Ammon's horn (tissue), 1 donor: ENCODE measurements at places on chromosomes 13 and 19.

DNA sequence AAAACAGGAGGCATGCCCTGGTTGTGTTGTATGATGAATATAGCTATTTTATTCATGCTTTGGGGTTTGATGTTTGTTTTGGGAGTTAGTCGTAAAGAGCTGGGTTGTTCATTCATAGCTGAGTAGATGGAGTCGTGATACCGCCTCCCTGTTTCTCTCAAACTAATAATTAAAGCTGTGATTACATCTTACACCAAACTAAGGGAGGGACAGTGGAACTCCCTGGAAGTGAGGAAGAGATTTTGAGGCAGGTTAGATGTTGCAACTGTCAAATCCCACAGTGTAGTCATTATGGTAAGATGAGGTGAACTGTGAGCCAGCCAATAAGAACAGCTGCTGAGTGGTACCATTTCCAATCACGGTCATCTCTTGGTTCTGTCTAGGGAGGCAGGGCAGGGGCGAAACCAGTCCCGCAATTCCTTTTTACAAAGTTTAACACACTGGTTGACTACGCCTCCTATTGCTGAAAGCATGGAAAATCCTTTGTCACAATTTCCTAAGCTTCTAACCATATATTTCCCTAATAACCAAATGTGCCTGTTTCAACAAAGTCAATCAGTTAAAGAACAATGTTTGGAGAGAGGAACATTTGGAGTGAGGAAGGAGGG, 207.6 kb upstream of the SERP2 start:
- no peak for DNase-seq

GRCh38 chr13:109784590-109785140, 1.7 kb downstream of the IRS2 start:
- peak; percentile 85 for DNase-seq

DNA sequence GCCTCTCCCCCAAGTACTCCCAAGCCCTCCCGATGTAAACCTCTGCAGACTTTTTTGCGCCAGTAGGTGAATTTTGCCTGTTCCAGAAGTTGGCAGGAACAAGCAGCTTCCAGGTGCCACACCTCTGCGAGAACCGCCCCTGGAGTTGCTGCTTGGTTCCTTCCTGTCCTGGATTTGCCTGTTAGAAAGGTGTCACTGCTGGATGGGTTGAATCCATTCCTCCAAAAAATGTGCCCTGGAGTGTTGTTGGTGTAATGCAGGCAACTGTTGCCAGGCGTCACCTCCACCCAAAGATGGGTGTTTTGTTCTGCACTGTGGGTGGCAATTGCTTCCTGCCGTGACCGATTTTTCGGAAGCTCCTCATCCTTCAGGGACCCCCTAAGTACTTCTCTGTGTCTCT, 5.7 kb downstream of the PGPEP1 start:
- no peak for DNase-seq

GRCh38 chr13:114229506-114229905, 5.2 kb upstream of the CDC16 start:
- DNase-seq = no peak

GRCh38 chr19:5356428-5356827, 15.8 kb upstream of the PTPRS start:
- DNase-seq = no peak

DNA sequence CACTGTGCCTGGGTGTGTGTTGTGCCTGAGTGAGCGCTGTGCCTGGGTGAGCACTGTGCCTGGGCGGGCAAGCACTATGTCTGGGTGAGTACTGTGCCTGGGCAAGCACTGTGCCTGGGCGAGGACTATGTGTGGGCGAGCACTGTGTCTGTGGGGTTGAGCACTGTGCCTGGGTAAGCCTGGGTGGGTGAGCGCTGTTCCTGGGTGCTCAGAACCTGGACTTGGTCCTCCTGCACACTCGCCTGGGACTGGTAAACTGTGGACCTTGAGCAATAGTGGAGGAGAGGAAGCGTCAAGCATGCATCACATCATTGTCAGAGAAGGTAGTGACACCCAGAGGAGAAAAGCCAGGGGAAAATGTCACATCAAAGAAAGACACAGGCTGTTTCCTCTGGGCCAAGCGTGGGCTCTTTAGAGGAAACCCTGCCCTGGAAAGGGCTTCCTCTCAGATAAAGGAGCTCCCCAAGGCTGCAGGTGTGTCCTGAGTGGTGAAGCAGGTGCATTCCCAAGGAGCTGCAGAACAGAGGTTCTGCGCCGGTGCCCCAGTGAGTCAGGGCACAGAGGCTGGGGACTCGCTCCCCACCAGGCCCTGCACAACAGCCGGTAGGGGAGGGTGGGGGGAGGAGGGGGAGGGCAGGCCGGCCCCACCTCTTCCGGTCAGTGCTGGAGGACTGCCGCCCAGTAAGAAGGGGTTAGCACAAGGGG, 141.2 kb downstream of the TEX29 start:
- DNase-seq = no peak

GRCh38 chr13:75481176-75482069, 546 bp downstream of the TBC1D4 start:
- DNase-seq = peak; percentile 12

DNA sequence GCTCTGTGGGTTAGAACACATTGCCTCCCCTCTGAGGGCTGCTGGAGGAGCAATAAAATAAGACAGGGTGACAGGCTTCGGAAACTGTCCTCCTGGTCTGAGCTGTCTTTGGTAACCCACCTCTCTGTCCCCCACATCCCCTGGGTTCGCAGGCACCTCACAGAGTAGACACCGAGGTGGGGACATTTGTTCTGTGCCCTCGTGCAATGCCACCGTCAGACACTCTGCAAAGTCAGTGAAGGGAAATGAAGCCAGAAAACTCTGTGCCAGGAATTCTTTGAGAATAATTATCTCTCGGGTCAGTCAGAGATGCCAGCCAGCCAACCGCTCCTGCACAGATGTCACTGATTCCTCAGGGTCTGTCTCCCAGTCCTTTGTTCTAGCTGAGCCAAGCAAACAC, 493.6 kb downstream of the FOXO1 start:
- no peak for DNase-seq

GRCh38 chr13:91904597-91904996, 506.2 kb downstream of the GPC5 start:
- DNase-seq = no peak

DNA sequence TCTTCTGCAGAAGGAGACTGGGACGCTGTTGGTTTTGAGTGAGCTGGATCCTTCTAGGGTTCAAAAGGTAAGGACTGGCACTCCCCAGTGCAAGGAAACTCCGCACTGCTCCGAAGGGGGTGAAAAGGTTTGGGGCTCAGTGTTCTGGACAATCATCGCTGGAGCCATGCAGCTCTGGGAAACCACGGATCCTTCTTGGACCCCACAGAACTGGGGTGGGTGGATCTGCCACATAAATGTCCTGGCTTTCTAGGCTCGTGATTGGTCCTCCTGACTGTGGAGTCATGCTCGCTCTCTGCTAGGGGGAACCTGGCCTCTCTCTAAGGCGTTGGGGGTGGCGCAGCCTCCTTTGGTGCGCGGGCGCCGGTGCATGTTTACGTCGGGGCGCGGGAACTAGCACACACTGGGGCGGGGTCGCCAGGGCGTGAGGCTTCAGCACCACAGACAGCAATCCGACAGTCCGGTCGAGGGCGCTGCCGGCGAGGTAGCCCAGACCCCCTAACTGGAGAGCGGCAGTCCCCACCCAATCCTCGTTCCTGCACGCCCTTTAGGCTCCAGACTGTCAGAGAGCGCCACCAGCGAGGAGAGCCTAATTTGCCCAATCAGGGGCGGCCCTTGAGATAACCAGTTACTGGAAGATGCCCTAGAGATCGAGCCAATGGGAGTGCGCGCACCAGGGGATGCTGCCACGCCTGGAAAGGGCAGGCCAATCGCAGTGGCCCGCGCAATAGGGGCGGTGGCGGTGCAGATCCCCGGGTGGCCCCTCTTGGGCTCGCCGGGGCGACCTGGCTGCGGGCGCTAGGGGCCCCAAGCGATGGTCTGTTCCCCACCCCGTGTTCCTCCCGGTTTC, 913 bp upstream of the ELAVL3 start:
- DNase-seq = peak; percentile 99

DNA sequence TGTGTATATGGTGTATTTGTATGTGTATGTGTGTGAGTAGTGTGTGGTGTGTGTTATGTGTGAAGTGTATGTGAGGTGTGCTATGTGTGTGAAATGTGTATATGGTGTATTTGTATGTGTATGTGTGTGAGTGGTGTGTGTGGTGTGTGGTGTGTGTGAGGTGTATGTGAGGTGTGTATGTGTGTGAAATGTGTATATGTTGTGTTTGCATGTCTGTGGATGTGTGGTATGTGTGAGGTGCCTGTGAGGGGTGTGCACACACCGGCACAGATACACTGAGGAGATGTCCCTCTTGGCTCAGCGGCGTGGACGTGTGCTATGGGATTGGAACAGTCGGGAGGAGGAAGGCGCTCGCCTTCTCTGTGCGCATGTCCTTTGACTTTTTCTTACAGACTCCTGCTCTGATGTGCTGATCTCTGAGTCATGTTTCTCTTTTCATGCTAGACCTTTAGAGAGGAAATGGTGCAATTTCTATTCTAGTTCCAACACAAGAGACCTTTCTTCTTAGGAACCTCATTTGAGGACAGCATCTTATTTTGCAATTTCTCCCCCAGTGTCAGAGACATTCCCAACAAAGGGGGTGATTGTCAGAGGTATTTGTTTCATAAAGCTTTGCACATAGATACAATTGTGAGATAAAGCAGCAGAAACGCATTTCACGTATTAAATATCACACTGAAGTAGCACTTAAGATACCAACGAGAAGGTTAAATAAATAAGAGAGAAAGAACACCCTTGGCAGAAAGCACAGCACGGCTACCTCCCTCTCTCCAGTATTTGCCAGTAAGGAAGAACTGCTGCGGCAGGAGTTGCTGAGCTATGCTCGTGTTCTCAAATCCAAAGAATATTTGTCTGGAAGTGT, 11.3 kb upstream of the TNFRSF19 start:
- peak; percentile 17 for DNase-seq

DNA sequence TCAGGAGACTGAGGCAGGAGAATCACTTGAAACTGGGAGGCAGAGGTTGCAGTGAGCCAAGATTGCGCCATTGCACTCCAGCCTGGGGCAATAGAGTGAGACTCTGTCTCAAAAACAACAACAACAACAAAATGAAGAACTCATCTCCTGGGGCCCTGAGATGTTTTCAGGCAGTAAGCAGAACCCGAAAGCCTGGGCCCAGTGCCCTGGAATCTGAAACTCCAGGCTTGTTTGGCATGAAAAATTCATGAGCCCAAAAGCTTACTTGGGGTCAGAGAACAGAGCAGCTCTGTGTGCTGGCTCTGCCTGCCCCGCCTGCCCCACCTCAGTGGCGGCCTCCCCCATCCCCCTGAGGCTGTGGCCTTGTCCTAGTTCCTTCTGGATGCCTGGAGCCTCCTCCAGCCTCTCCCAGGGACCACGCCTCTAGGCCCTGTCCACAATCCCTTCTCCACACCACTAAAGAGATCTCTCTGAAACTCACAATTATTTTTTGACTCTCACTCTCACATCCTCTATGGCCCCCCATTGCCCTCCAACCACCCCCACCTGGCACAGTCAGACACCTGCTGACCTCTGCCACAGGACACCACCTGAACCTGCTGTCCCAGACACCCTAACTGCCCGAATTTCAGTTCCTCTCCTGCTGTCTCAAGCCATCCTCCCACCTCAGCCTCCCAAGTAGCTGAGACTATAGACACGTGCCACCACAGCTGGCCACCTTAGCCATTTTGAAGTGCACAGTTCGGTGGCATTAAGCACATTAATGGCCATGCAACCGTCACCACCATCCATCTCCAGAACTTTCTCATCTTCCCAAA, 6.9 kb upstream of the AP1M2 start:
- peak; percentile 74 for DNase-seq

DNA sequence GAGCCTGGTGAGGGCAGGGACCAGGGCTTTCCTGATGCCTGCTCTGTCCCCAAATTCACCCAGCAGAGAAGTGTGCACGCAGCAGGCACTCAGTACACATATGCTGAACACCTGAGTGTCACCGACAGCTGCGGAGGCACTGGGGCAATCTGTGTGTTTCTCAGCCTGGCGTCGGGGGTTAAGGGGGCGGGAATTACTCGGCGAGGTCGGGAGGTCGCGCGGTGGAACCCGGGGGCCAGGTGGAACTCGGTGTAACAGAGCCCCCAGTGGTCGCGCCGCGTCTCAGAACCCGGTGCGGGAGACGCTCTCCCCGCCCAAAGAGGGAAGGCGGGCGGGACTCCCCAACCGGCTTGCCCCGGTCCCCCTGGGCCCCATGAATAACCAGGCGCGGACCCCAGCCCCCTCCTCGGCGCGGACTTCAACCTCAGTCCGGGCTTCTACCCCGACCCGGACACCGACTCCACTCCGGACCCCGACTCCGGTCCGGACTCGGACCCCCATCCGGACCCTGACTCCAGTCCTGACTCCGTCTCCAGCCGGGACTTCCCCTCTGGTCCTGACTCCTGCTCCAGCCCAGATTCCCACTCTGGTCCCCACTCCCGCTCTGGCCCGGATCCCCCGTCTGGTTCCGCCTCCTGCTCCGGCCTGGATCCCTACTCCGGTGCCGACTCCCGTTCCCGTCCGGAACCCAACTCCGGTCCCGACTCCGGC, at the start of gene SELENOV:
Gene SELENOV, plus strand, starts transcription at position 300 of the 711 bp plus-strand sequence. Its CDS starts 74 bp downstream, at position 374.
- no peak for DNase-seq
